ENCODE measurements at places on chromosomes 1 and 21. TPM values are rescaled to one million over a fixed set of nuclear protein-coding genes. Genes with fewer than 3 reads are reported as not detected.

GRCh38 chr1:115748401-115749150 is 19.9 kb downstream of the CASQ2 start:
- DNase-seq: no peak

- DNase-seq: no peak
Measured at GRCh38 chr1:154193821-154194220, 1.9 kb upstream of the TPM3 start.

DNA sequence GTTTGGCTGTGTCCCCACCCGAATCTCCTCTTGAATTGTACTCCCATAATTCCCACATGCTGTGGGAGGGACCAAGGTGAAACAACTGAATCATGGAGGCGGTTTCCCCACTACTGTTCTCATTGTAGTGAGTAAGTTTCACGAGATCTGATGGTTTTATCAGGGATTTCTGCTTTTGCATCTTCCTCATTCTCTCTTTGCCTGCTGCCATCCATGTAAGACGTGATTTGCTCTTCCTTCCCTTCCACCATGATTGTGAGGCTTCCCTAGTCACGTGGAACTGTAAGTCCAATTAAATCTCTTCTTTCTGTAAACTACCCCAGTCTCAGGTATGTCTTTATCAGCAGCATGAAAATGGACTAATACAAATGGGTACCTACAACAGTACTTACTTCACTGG is 73.5 kb downstream of the PIK3R3 start:
- DNase-seq: no peak

- DNase-seq: no peak
Measured at GRCh38 chr1:203526572-203526971, 32.6 kb downstream of the OPTC start.

- no peak for DNase-seq
Measured at GRCh38 chr1:33244809-33245186, 11.5 kb upstream of the ZNF362 start.

DNA sequence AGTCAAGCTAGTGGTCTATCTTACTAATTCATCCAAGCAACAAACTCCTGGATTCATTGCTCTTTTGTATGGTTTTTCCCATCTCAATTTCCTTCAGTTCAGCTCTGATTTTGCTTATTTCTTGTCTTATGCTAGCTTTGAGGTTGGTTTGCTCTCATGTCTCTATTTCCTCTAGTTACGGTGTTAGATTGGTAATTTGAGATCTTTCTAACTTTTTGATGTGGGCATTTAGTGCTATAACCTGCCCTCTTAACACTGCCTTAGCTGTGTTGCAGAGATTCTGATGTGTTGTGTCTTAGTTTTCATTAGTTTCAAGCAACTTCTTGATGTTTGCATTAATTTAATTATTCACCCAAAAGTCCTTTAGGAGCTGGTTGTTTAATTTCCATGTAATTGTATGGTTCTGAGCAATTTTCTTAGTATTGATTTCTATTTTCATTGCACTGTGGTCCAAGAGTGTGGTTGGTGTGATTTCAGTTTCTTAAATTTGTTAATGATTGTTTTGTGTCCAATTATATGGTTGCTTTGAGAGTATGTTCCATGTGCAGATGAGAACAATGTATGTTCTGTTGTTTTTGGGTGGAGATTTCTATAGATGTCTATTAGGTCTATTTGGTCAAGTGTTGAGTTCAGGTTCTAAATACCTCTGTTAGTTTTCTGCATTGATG is 154.6 kb downstream of the PLPPR5 start:
- DNase-seq: no peak

TMCO4 gene
- 11.4 TPM for total RNA-seq

IQCC gene
- 3.4 TPM for total RNA-seq

DNA sequence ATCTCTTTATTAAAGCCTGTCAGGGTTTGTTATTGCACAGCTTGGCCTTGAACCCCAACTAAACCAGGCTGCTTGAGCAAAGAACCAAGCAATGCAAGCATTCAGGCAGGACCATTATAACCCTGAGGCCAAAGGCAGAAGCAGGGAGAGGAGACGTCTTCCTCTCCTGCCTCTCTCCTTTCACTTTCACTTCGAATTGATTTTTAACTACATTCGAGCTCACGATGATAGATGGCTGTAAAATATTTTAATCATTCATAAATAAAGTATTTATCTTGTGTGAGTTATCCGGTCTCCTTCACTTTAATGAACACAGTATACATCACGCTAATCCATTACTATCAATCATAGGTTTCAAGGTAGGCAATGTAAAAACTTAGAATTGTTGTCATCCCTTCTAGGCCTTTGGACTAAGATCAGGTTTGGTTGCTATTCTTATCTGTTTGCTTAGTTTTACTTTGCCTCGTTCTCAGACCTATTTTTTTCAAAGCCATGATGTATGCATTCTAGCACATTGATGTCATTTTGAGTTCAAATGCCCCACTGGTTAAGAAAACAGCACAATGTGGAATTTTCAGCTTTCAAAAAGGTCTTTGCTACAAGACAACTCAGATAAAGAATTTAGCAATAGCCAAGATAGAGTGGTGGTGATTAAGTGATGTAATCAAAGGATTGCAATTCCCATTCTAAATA is 480.2 kb upstream of the RUNX1 start:
- no peak for DNase-seq

- DNase-seq: no peak
Measured at GRCh38 chr1:190170321-190170720, 307.3 kb downstream of the BRINP3 start.

DNA sequence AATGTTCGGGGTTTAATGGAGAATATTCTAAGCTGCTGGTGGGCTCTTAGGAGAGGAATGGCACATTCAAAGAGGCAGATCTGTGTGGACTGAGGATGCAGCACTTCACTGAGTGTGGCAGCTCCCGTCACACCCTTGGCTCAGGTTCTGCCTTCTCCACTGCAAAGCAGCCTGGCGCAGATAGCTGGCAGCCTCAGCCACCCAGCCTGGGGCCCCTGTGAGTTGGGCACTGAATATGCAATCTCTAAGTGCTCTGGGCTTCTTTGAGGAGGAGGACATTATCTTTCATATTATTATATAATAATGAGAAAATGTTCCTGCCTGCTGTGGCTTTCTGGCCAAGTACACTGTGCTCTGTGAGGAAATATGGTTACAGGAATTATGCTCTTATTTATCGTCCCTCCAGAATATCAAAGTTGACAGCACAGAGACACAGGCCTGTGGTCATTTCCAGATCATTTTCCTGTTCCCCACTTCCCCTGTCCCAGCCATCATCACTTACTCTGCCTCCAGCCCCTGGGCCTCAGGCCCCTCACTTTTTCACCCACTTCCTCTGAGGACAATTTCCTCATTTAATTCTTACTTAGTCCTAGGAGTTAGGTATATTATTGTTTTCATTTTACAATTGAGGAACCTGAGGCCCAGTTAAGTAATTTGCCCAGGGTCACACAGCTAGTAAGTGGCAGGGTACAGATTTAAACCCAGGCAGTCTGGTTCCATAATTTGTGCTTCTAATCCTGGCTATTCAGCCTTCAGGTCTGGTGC is 53.6 kb downstream of the MAB21L3 start:
- DNase-seq: no peak

GRCh38 chr1:80498673-80499072 is 1302.1 kb upstream of the ADGRL2 start:
- no peak for DNase-seq

- no peak for DNase-seq
Measured at GRCh38 chr1:180521474-180522212, 19.3 kb upstream of the ACBD6 start.

Measured in glomerular endothelial cell (primary cell).